Naive thymus-derived CD4-positive, alpha-beta T cell (primary cell): ENCODE measurements at places on chromosomes 11 and 22. TPM values are rescaled to one million over a fixed set of nuclear protein-coding genes. Genes with fewer than 3 reads are reported as not detected.

GRCh38 chr22:22182218-22182989, 62.2 kb upstream of the VPREB1 start:
- DNase-seq: no peak

DNA sequence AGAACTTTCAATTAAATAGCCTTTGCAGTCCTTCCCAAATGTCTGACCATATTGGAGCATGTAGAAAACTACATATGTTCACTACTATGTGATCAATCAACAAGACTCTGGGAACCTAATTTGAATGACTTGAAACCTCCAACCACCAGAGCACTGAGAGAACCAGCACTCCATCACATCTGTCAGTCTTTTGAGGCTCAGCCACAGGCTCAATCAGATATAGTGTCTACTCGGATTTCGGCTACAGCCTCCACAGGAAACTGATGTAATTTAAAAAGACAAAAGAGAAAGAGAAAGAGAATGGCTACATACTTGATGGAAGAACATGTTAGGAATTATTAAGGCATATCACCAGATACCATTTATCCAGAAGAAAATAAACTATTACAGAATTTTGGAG, 859.0 kb downstream of the FAM181B start:
- DNase-seq: peak; percentile 30

Gene DERL3
- polyA plus RNA-seq: not detected

GRCh38 chr11:120547316-120547715, 35.8 kb downstream of the GRIK4 start:
- DNase-seq: no peak

GRCh38 chr22:17198170-17199002, 20.8 kb downstream of the ADA2 start:
- no peak for DNase-seq

Gene KCNJ5
- polyA plus RNA-seq: not detected
